Activated naive CD8-positive, alpha-beta T cell treated with anti-CD3 and anti-CD28 coated beads for 36 hours (primary cell): ENCODE measurements at places on chromosomes 12 and 14. TPM values are rescaled to one million over a fixed set of nuclear protein-coding genes. Genes with fewer than 3 reads are reported as not detected.

DNA sequence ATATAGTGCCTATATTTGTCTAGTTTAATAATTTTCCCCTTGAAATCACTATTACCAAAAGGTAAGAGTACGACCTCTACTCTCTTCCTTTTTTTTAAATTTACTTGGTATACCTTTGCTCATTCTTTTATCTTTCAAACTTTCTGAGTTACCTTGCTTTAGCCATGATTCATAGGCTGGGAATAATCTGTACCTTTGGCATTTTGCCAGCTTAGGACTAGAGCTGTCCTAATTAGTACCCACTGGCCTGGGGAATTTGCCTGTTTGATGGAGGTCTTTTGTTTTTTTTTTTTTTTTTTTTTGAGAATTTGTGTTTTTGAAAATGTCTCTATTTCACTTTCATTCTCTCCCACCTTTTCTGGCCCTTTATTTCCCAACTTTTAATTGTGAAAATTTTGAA, 8.7 kb upstream of the SLC4A8 start:
- H3K27me3 ChIP-seq = no peaks in the 10 kb centered on the region
- no peak for DNase-seq
- H3K4me3 ChIP-seq = no peak overlapping the region
- H3K4me1 ChIP-seq = peaks cover 10% of the 10 kb centered on the region

Gene OR11H12
- total RNA-seq = not detected

GRCh38 chr12:53039851-53040250, 10.0 kb upstream of the TNS2 start:
- DNase-seq = no peak
- no peak overlapping the region for H3K27ac ChIP-seq
- peaks cover 17% of the 10 kb centered on the region for H3K4me1 ChIP-seq

Gene KRT80
- total RNA-seq = not detected

DNA sequence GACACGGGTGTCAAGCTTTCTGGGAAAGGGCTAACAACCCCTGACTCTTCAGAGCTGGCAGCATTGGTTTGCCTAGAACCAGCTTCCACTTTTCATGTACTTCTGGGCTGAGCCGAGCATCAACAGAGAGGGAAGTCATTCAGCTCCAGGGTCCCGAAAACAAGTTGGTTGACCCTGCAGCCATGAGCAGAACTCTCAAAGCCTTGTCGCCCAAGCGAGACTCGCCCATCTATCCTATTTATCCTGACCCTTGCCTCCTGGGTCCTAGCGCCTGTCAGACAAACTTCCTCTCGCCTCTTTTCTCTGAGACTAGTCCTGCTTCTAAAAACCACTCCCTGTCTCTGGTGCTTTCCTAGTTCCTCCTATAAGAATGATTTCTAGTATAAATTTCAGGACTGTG, 47.9 kb downstream of the ASCL4 start:
- DNase-seq = no peak
- no peaks in the 10 kb centered on the region for H3K36me3 ChIP-seq
- H3K4me3 ChIP-seq = no peak overlapping the region
- H3K27me3 ChIP-seq = peaks cover 12% of the 10 kb centered on the region
- H3K4me1 ChIP-seq = no peaks in the 10 kb centered on the region

GRCh38 chr12:89373763-89374572, 21.7 kb upstream of the DUSP6 start:
- peaks cover 22% of the 10 kb centered on the region for H3K4me1 ChIP-seq
- DNase-seq = no peak
- no peaks in the 10 kb centered on the region for H3K27me3 ChIP-seq
- peaks cover 4% of the 10 kb centered on the region for H3K36me3 ChIP-seq
- H3K4me3 ChIP-seq = no peak overlapping the region

Gene TAS2R30
- total RNA-seq = 0.86 TPM

Gene CIROP
- total RNA-seq = not detected

Gene APEX1
- 253 TPM for total RNA-seq

Gene PELI2
- 2.1 TPM for total RNA-seq

GRCh38 chr12:48446161-48446776, 26.1 kb upstream of the ANP32D start:
- no peak for DNase-seq
- H3K4me1 ChIP-seq = peaks cover 17% of the 10 kb centered on the region
- no peaks in the 10 kb centered on the region for H3K27me3 ChIP-seq
- H3K27ac ChIP-seq = peak overlapping the region; percentile 56
- peaks cover 6% of the 10 kb centered on the region for H3K36me3 ChIP-seq

Gene TIMM9
- total RNA-seq = 82.0 TPM

- no peak for DNase-seq
- H3K27ac ChIP-seq = no peak overlapping the region
- no peaks in the 10 kb centered on the region for H3K27me3 ChIP-seq
- H3K4me3 ChIP-seq = no peak overlapping the region
These were observed 17.7 kb downstream of the ATP2B1 start for GRCh38 chr12:89690925-89691324.

DNA sequence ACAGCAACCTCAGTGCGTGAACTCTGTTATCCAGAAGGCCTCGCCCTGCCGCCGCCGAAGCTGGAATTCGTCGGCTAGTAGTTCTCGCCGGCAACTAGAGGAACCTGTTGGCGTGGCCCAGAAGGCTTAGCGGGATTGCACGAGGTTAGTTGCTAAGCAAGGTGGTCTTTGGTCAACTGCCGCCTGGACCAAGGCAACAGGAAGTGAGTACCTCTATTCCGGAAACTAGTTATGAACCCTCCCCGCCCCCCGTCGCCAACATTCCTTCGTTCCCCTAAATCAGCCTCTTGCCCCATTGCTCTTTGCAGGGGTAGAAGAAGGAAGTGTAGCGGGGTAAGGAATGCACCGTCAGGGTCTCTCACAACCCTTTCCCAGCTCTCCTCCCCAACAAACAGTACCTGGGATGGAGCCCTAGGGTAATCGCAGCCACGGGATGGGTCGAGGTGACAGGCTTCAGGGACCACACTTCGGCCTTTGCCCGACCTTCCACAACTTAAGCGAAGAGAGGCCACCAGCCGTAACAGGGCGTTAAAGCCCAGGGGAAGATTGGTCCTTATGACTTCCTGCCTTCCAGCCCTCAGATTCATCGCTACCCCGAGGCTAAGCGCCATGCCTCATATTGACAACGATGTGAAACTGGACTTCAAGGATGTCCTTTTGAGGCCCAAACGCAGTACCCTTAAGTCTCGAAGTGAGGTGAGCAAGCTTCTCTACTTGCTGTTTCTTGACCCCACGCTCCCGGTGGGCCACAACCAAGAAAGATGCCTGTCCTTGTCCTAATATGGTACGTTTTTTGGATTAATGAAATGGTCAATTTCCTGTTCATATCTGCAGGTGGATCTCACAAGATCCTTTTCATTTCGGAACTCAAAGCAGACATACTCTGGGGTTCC, at the start of gene GMPR2:
TSS of gene GMPR2 (plus strand) at position 285 of the 893 bp plus-strand sequence. CDS start at position 610, 325 bp downstream.
- H3K36me3 ChIP-seq = peaks cover 24% of the 10 kb centered on the region
- H3K4me3 ChIP-seq = peak within 1 kb of the TSS; percentile 95
- DNase-seq = no peak
- peaks cover 36% of the 10 kb centered on the region for H3K4me1 ChIP-seq
- peak within 1 kb of the TSS; percentile 93 for H3K27ac ChIP-seq
- H3K27me3 ChIP-seq = no peaks in the 10 kb centered on the region

Gene TTC5
- 27.5 TPM for total RNA-seq

Gene DYRK2
- 29.6 TPM for total RNA-seq

DNA sequence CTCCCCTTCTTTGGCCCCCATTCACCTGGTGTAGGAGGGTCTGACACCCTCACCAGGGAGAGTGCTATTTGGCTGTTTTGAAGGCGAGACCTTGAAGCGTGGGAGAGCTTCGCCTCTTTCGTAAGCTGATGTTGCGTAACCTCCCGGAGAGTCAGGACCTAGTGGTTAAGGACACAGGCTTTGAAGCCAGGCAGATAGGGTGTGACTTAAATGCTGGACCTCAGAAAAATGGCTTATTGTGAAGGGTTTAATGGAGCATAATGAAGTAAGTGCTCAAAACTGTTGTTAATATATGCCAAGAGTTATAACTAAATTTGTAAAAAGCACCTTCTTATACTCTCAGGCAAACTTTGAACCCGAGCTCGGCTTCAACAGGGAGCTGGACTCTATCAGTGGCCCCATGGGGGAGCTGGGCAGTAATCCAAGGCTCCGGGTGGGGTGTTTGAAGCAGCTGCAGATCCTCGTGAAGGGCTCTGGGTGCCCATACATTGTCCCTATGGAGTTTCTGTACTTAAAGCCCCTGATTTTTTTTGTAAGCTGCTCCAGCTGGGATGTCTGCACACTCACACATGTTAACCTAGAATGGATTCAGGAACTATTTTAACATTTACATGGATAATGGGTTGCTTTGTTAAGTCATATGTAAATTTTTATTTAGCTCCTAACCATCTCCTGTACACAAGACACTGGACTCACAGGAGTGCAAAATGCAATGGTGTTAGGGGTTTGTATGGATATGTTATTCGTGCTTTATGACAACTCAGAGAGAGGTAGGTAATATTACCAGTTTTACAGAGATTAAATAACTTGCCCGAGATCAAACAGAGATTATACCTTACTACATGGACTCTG, 26.0 kb downstream of the PPFIBP1 start:
- no peak overlapping the region for H3K27ac ChIP-seq
- peaks cover 18% of the 10 kb centered on the region for H3K4me1 ChIP-seq
- peaks cover 14% of the 10 kb centered on the region for H3K27me3 ChIP-seq

DNA sequence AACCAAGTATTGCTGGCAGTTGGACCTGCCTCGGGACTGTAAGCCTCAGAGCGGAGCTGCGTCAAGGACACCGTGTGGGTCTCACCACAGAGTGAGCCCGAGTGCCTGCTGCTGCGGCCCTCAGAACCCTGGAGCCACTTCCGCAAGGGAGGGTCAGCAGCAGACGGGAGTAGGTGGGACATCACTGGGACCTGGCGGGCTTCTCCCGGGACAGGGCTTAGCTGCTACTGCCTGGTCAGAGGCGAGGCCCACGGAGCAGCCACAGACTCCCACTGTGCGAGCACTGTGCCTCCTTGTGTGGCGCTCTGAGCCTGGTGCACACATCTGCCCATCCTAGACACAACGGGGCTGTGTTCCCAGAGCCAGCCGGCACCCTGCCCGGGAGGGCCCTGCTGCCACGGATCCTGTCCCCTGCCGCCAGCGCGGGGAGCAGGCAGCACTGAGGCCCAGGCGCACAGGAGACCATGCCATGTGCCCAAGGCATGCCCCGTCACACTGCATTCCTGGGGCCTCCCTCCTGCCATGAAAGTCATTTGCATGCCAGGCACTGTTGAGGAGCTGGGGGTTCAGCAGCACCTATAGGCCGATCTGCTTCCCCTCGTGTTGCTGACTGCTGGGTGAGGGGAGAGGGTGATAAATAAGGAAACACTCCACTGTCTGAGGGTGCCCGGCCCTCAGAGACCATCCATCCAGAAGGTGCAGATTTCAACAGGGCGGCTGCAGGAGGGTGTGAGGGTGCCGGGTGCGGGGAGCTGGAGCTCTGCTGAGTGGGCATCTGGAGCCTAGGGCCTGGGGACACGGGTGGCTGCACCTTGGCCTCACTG, 10.0 kb downstream of the HIP1R start:
- no peaks in the 10 kb centered on the region for H3K27me3 ChIP-seq
- no peak overlapping the region for H3K27ac ChIP-seq
- peaks cover 12% of the 10 kb centered on the region for H3K4me1 ChIP-seq
- no peaks in the 10 kb centered on the region for H3K36me3 ChIP-seq
- DNase-seq = no peak
- no peak overlapping the region for H3K4me3 ChIP-seq

GRCh38 chr14:76193696-76194095, 42.0 kb downstream of the GPATCH2L start:
- H3K36me3 ChIP-seq = peaks cover 28% of the 10 kb centered on the region
- H3K27me3 ChIP-seq = no peaks in the 10 kb centered on the region
- H3K27ac ChIP-seq = no peak overlapping the region
- no peak overlapping the region for H3K4me3 ChIP-seq

DNA sequence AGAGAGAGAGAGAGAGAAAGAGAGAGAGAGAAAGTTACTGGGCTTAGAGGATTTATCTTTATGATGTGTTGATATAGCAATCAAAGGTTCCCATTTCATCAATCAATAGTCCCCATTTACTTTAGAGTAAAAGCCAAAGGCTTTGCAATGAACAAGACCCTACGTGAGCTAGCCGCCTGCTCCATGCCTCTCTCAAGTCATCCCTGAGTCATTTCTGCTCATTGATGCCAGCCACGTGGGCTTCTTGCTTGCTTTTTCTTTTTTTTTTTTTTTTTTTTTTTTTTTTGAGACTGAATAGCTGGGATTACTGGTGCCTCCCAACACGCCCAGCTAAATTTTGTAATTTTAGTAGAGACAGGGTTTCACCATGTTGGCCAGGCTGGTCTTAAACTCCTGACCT, 70.9 kb downstream of the GPR135 start:
- peaks cover 10% of the 10 kb centered on the region for H3K4me1 ChIP-seq
- H3K36me3 ChIP-seq = no peaks in the 10 kb centered on the region
- H3K4me3 ChIP-seq = no peak overlapping the region
- DNase-seq = no peak

- no peak for DNase-seq
- no peaks in the 10 kb centered on the region for H3K36me3 ChIP-seq
- no peaks in the 10 kb centered on the region for H3K27me3 ChIP-seq
These were observed 12.2 kb upstream of the TUBA1A start for GRCh38 chr12:49200919-49201594.

DNA sequence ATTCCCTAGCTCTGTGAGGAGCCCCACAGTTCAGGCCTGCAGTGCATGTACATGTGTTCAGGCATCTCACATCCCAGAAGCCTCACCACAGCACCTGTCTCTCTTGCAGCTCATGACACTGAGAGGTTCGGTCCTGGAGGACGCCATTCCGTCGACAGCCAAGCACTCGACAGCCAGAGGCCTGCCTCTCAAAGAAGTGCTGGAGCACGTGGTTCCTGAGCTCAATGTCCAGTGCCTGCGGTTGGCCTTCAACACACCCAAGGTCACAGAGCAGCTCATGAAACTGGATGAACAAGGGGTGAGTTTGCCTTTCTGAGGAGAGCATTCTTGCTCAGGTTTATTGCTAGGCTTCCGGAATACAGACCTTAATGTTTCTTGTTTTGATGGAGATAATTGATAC, 308.3 kb upstream of the RGS6 start:
- H3K27me3 ChIP-seq = no peaks in the 10 kb centered on the region
- peaks cover 30% of the 10 kb centered on the region for H3K36me3 ChIP-seq
- no peaks in the 10 kb centered on the region for H3K4me1 ChIP-seq
- H3K4me3 ChIP-seq = no peak overlapping the region
- no peak for DNase-seq
- no peak overlapping the region for H3K27ac ChIP-seq

Gene NGB
- not detected for total RNA-seq

Gene CNOT2
- total RNA-seq = 69.7 TPM

GRCh38 chr12:49846032-49846431, 3.1 kb upstream of the BCDIN3D start:
- no peaks in the 10 kb centered on the region for H3K36me3 ChIP-seq
- H3K27me3 ChIP-seq = no peaks in the 10 kb centered on the region
- no peak overlapping the region for H3K27ac ChIP-seq
- no peak for DNase-seq

Gene TRIM9
- total RNA-seq = 6.1 TPM

Gene HSPA2
- total RNA-seq = 2.0 TPM

DNA sequence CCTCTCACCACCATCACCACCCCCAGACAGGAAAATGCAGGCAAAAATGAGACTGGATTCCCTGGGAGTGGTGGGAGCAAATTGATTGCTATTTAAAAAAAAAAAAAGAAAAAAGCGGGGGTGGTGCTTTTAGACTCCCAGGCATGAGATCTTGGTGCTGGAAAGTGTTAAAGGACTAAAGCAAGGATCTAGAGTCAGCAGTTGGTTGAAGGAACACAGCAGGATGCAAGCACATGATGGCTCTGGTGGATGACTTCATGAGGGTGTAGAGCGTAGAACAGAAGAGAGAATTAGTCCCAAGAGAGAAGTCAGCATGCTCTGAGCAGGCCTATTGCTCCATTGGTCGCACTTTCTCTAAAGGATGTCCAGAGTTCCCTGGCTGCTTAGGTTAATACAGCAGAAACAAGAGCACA, 183.8 kb upstream of the HMGA2 start:
- H3K4me1 ChIP-seq = no peaks in the 10 kb centered on the region
- no peaks in the 10 kb centered on the region for H3K36me3 ChIP-seq
- no peak overlapping the region for H3K4me3 ChIP-seq
- H3K27ac ChIP-seq = no peak overlapping the region

Gene AGAP2
- total RNA-seq = 22.6 TPM
